T follicular helper cell (primary cell): ENCODE measurements at places on chromosomes 6 and 20.

DNA sequence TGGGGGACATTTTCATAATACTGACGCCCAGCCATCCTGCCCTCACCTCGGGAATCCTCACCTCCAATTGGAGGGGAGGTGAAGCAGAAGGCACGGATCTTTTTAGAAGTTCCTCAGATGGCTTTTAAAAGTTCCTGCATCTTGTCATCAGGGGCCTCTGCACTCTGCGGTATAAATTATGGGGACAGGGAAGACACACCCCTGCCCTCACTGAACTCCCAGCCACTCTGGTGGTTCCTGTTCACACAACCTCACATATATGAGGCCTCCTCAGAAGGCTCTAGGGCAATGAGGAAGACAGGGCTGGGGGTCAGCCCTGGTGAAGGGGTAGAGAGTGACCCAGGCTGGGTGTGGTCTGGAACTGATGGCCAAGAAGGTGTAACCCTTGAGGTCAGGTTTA is 187.0 kb downstream of the SOD2 start:
- DNase-seq: no peak

DNA sequence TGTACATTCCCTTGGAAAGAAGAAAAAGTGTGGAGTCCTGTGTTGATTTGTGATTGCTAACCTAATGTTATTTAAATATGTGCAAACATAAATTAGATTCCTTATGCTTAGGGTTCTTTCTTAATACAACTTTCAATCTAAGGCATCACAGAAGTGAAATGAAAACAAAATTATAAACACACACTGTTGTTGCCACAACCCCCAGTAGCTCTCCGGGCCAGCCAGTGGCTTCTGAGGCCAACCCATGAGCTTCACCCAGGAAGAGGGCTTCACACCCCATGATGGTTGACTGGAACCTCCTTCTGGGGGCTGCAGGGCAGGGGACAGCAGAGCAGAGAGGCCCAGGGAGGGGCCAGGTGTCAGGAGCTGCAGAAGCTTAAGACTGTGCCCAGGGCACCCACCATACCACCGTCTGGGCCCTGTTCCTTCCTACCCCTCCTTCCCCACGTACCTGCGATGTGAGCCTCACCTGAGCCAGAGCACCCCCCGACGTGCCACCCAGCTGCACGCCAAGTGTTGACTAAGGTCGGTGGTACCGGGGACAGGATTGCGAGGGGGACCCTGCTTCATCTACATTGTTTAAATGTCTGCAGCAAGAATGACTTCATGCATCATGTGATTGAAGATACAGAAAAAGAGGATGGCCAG is 110.5 kb downstream of the FAM120B start:
- no peak for DNase-seq

DNA sequence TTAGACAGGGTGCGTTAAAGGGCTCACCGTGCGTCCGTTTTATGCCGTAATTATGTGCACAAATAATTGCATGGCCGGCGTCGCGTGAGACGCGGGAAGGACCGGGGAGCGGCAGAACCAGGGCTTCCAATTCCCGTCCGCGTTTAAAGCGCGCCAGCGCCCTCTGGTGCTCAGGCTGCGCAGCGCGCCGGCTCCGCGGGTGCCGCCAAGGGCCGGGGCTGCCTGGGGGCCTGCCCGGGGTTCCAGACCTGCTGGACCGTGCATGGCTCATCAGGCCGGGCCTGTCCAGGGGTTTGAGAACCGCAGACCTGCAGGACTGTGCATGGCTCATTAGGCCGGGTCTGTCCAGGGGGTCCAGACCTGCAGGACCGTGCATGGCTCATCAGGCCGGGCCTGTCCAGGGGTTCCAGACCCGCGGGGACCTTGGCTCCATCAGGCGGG is 369.0 kb downstream of the THBS2 start:
- peak; percentile 57 for DNase-seq

- DNase-seq: no peak
Observed at GRCh38 chr6:170030284-170030815, 260.5 kb downstream of the DLL1 start.

- DNase-seq: no peak
Observed at GRCh38 chr6:115540077-115540869, 520.4 kb downstream of the FRK start.

GRCh38 chr20:25247518-25247955 is 348 bp upstream of the PYGB start:
- no peak for DNase-seq

DNA sequence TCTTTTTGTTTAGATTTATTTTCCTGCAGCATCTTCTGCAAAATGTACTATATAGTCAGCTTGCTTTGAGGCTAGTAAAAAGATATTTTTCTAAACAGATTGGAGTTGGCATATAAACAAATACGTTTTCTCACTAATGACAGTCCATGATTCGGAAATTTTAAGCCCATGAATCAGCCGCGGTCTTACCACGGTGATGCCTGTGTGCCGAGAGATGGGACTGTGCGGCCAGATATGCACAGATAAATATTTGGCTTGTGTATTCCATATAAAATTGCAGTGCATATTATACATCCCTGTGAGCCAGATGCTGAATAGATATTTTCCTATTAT is 3.2 kb downstream of the FOXC1 start:
- DNase-seq: no peak

DNA sequence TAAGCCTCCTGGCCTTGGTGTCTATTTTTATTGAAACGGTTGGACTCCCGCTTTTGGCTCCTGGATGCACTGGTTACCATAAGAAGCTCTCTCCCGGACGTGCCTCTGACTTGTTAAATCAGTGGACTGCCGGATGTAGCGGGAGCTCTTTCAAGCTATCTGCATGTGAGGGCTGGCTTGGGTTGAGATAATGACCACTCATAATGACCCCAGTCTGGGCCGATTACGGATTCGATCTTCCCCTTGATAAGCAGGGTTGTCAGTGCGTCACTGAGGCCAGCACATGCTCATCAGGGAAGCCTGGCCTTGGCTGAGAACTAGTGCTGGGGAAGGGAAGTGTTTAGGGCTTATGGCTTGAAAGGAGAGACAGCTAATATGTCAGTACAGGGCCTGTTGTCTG is 528.1 kb downstream of the CDH26 start:
- DNase-seq: no peak

- DNase-seq: no peak
Observed at GRCh38 chr20:57439432-57439831, 48.2 kb downstream of the RBM38 start.

- no peak for DNase-seq
Observed at GRCh38 chr20:6746901-6747609, 20.4 kb upstream of the BMP2 start.

DNA sequence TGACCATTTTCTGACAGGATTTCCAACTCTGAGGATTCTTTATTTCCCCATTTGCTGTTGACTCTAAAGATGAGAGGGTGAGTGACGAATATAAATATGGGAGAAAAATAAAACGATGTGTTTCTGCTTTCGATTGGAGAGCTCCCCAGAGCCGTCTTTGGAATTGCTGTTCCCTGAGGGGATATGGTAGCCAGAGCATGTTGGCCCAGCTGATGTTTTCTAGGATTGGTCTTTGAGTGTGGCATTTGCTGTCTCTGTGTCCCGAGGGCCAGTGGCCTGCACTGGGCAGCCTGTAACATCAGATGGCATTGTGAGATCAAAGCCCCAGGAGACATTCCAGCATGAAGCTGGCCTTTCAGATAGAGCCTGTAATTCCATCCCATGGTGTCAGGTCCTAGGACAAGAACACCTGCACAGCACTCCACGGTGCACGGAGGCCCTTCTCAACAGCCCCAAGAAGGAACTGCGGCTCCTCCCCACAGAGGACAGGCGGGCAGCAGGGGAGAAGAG is 26.7 kb downstream of the PKIG start:
- DNase-seq: no peak

GRCh38 chr6:24918641-24919055 is 17.1 kb downstream of the RIPOR2 start:
- no peak for DNase-seq

DNA sequence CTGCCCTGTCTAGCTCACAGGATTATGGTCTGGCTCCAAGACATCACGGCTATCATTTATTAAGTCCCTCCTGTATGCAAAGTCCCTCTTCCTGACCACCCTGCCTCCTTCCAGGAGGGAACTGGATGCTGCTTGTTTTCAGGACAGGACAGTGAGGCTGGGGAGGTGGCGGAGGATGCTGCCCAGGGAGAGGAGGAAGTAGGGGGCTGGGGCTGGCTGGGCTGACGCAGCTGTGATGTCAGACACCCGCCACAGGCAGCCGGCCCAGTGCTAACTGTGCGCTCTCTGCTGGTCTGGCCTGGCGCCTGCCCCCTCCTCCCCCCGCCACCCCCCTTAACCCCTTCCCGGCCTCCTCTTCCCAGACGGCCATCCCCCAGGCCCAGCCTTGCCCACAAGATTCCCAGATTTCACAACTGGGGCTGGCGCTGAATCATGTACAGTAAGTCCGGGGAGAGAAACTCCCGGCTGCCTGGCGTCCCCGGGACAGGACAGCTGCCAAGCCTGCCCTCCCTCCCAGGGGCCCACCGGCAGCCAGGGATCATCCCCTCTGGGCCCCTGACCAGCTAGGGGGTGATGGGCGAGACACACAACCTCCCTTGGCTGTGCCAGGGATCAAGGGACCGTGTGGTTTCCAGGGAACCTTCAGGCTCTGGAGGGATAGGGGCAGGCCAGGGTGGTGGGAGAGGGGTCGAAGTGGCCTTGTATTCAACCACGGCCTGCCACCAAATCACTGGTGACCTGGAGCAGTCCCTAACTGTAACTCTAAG is 118.1 kb downstream of the CEBPB start:
- DNase-seq: no peak
